Mesothelial cell of epicardium (in vitro differentiated cells): ENCODE measurements at places on chromosomes 2 and 18.

GRCh38 chr2:234091883-234092282, 41.4 kb downstream of the SPP2 start:
- no peaks in the 10 kb centered on the region for H3K36me3 ChIP-seq
- H3K4me3 ChIP-seq = no peak overlapping the region
- H3K27me3 ChIP-seq = peaks cover 9% of the 10 kb centered on the region
- H3K4me1 ChIP-seq = peaks cover 19% of the 10 kb centered on the region
- H3K27ac ChIP-seq = peak overlapping the region; percentile 79

DNA sequence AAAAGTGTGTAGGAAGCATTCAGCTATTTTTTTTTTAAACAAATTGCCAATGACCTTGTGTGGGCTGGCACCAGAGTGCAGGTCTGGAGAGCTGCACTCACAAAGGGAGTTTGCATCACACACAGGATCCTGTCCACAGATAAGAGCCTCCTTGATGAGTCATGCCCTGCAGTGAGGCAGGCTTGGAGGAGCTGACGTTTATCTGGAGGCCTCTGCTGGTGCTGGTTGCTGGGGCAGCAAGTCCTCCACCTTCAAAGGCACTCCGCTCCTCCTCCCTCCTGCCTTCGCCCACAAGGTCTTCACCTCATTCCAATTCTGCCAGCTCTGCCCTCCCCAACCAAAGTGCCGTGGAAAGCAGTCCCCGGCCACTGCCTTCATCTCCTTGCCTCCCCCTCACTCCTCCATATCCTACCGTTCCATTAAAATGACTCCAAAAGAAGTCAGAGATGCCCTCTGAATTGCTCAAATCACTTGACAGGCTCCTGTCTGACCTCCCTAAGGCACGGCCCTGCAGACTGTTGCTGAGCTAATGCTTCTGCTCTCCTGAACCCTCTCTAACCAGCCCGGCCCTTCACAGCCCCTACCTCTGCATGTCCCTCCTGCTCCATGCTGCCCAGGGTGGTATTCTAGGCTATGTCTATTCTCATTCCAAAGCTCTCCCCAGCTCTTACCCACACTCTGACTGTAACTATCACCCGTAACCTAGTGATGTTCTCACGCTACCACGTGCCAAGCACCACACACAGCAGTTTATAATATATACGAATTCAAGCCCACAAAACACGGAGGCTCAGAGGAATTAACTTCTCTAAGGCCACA, 30.9 kb downstream of the LONRF2 start:
- H3K4me1 ChIP-seq = peaks cover 2% of the 10 kb centered on the region
- no peak overlapping the region for H3K27ac ChIP-seq
- no peak overlapping the region for H3K4me3 ChIP-seq
- peaks cover 24% of the 10 kb centered on the region for H3K36me3 ChIP-seq
- no peak for DNase-seq

DNA sequence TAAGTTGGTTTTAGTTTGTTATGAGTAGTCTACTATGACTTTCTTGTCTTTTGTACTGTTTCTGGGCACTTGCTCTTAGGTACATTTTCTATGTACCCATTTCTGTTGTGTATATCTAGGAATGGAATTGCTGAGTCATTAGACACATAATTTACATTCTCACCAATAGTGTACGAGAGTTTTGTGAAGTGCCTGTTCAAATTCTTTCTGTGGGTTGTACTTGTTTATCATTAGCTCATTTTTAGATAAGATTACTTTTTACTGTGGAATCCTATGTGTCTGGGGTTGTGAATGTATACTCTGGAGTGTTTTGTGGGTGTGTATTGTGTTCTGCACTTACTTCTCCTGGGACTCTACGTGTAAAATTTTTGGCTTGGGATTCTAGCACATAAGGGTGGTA, 36.6 kb upstream of the CD28 start:
- no peak for DNase-seq
- no peaks in the 10 kb centered on the region for H3K4me1 ChIP-seq
- H3K36me3 ChIP-seq = no peaks in the 10 kb centered on the region
- H3K27ac ChIP-seq = no peak overlapping the region
- no peak overlapping the region for H3K4me3 ChIP-seq
- no peaks in the 10 kb centered on the region for H3K27me3 ChIP-seq

DNA sequence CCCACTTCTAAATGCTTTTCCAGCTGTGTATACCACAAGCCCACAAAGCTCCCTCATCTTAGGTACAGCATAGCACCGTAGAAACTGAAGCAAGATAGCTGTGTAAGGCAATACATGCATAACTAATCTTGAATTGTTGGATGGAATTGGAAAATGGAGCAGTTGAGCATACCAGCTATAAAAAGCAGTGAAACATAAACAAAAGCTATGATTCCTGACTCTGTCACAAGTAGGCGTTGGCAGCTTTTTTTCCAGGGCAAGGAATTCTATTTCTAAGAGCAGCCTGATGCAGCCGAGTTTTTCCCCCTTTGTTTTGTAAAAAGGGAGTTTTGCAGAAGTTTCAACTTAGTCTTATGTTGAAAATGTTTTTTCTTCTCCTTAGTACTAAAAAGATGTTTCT, 32.4 kb downstream of the MOGAT1 start:
- H3K36me3 ChIP-seq = no peaks in the 10 kb centered on the region
- no peak overlapping the region for H3K27ac ChIP-seq
- no peak for DNase-seq
- peaks cover 18% of the 10 kb centered on the region for H3K4me1 ChIP-seq

DNA sequence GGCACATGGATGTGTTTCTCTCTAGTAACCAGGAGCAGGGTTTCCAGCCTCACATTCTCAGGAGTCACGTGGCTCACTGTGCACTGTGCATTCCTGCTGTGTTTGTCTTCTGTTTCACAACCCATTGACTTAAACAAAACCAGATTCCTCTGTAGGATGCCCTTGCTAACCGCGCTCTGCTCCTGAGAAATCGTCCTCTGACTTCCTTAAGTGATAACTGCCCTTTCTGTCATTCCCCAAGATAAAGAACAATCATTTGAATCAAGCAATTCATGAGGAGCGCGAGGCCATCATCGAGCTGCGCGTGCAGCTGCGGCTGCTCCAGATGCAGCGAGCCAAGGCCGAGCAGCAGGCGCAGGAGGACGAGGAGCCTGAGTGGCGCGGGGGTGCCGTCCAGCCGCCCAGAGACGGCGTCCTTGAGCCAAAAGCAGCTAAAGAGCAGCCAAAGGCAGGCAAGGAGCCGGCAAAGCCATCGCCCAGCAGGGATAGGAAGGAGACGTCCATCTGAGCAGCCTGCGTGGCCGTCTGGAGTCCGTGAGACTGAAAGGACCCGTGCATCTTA, 60.2 kb downstream of the RALBP1 start:
- peaks cover 30% of the 10 kb centered on the region for H3K36me3 ChIP-seq
- H3K27ac ChIP-seq = peak overlapping the region; percentile 47
- H3K4me1 ChIP-seq = peaks cover 8% of the 10 kb centered on the region
- H3K4me3 ChIP-seq = no peak overlapping the region
- no peaks in the 10 kb centered on the region for H3K27me3 ChIP-seq
- DNase-seq = no peak

- H3K4me1 ChIP-seq = peaks cover 7% of the 10 kb centered on the region
- DNase-seq = no peak
- peaks cover 3% of the 10 kb centered on the region for H3K27me3 ChIP-seq
- no peak overlapping the region for H3K27ac ChIP-seq
Measured at GRCh38 chr18:75421656-75422055, 5.8 kb downstream of the SMIM21 start.

GRCh38 chr2:160402997-160403979, 90.3 kb downstream of the RBMS1 start:
- H3K4me1 ChIP-seq = peaks cover 38% of the 10 kb centered on the region
- H3K36me3 ChIP-seq = no peaks in the 10 kb centered on the region
- no peak overlapping the region for H3K27ac ChIP-seq

- no peaks in the 10 kb centered on the region for H3K4me1 ChIP-seq
- H3K27me3 ChIP-seq = peaks cover 1% of the 10 kb centered on the region
- H3K36me3 ChIP-seq = no peaks in the 10 kb centered on the region
- no peak for DNase-seq
Measured at GRCh38 chr2:56522605-56523089, 338.9 kb downstream of the CCDC85A start.

DNA sequence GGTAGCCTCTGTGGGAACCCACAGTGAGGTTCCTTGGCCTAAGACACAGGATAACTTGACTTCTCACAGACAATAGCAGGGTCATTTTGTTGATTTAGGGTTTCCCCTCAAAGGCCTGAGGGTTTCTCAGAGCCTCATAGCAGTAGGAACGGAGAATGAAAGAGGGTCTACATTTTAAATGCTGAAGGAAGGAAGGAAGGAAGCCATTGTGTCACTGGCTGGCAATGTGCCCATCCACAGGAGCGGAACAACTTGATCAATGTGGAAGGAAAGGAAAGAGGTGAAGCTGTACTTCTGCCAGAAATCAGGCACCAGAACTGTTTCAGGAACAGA, 5.1 kb downstream of the IL1B start:
- DNase-seq = no peak
- no peaks in the 10 kb centered on the region for H3K27me3 ChIP-seq
- H3K4me3 ChIP-seq = no peak overlapping the region

GRCh38 chr2:213545481-213545880, 261.2 kb downstream of the SPAG16 start:
- DNase-seq = no peak
- no peaks in the 10 kb centered on the region for H3K36me3 ChIP-seq
- H3K4me3 ChIP-seq = no peak overlapping the region
- H3K27me3 ChIP-seq = no peaks in the 10 kb centered on the region
- no peaks in the 10 kb centered on the region for H3K4me1 ChIP-seq
